Glutamatergic neuron (in vitro differentiated cells): ENCODE measurements at places on chromosomes 2 and 18. TPM values are rescaled to one million over a fixed set of nuclear protein-coding genes. Genes with fewer than 3 reads are reported as not detected.
A peak's percentile ranks its signal among the peaks of the same experiment; 100 is the strongest.

Gene UGT1A3
- total RNA-seq = not detected

Gene SMAD2
- 134 TPM for total RNA-seq

Gene DSG1
- not detected for total RNA-seq

Gene SERPINB5
- not detected for total RNA-seq

Gene STARD6
- not detected for total RNA-seq

Gene GALNT13
- 5.5 TPM for total RNA-seq

GRCh38 chr2:30786923-30787685 is 20.1 kb downstream of the CAPN13 start:
- H3K4me3 ChIP-seq = no peak overlapping the region
- no peaks in the 10 kb centered on the region for H3K36me3 ChIP-seq
- H3K27me3 ChIP-seq = peaks cover 3% of the 10 kb centered on the region
- no peaks in the 10 kb centered on the region for H3K4me1 ChIP-seq
- no peak for DNase-seq

DNA sequence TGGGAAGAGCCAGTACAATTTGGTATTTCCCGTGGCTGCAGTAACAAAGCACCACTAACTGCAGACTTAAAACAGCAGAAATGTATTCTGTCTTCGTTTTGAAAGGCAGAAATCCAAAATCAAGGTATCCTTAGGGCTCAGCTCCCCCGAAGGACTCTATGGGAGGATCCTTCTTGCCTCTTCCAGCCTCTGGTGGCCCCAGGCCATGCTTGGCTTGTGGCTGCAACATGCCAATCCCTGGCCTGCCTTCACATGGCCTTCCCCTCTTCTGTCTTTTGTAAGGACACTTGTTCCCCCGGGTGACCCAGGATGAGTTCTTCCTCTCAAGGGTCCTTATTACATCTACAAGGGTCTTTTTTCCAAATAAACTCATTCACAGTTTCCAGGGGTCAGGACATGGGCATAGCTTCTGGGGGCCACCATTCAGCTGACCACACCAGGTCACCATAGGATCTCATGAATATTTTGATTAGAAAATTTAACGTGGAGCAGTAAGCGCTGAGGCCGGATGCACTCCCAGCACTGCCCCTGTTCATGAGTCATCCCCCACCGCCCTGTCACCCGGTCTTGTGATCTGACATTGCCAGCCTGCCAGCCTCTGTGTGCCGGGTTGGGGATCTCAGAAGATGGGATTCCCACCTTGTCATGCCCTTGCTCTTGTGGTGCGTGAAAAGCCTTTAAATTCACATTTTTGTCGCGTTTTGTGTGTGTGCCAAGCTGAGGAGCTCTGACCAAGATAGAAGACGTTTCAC is 61.2 kb upstream of the B3GNT7 start:
- peaks cover 7% of the 10 kb centered on the region for H3K36me3 ChIP-seq
- H3K4me3 ChIP-seq = no peak overlapping the region
- H3K4me1 ChIP-seq = peaks cover 6% of the 10 kb centered on the region
- peak overlapping the region; percentile 12 for H3K27ac ChIP-seq

GRCh38 chr18:3279201-3280185 is 17.6 kb downstream of the MYL12B start:
- H3K36me3 ChIP-seq = no peaks in the 10 kb centered on the region
- no peak overlapping the region for H3K4me3 ChIP-seq
- H3K27ac ChIP-seq = no peak overlapping the region
- no peaks in the 10 kb centered on the region for H3K4me1 ChIP-seq
- DNase-seq = no peak

- no peak overlapping the region for H3K27ac ChIP-seq
- H3K4me1 ChIP-seq = peaks cover 17% of the 10 kb centered on the region
- H3K4me3 ChIP-seq = no peak overlapping the region
- no peak for DNase-seq
Measured at GRCh38 chr2:182942756-182943155, 76.3 kb upstream of the FRZB start.

GRCh38 chr2:10124538-10125045 is 2.1 kb downstream of the RRM2 start:
- peaks cover 10% of the 10 kb centered on the region for H3K4me1 ChIP-seq
- H3K4me3 ChIP-seq = no peak overlapping the region
- no peak overlapping the region for H3K27ac ChIP-seq
- DNase-seq = no peak
- H3K27me3 ChIP-seq = peaks cover 3% of the 10 kb centered on the region

GRCh38 chr2:163709270-163709669 is 26.5 kb downstream of the FIGN start:
- no peak for DNase-seq
- H3K36me3 ChIP-seq = no peaks in the 10 kb centered on the region
- H3K27ac ChIP-seq = no peak overlapping the region
- H3K27me3 ChIP-seq = no peaks in the 10 kb centered on the region
- peaks cover 10% of the 10 kb centered on the region for H3K4me1 ChIP-seq

DNA sequence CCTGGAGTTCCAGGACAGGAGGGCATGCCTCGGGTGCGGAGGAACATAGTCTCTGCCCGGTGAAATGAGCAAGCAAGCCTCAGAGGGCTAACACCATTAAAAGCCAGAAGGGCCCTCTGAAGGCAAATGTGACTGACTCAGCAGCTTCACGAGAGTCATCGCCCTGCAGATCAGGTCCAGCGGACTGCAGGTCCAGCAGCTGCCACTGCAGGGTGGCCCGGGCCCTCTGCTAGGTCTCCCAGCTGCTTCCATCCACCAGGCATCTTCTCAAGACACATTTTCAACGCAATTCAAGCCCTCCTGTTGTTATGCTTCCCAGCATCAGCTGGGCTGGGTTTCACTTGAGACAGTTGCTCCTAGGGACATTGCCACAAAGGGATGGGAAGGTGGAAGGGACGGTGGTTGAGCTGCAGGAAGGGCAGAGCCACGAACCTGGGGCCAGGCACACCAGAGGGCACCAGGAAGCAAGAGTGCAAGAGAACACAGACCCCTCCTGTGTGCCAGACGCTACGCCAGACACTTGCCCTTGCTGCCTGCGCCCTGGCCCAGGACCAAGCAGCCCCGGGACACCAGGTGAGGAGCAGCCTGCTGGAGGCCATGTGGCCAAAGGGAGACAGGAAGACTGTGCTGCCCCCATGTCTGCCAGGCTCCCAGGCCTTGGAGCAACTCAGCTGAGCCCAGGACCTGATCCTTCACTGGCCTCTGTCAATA is 173.0 kb downstream of the HDAC4 start:
- H3K36me3 ChIP-seq = no peaks in the 10 kb centered on the region
- no peak for DNase-seq
- peaks cover 16% of the 10 kb centered on the region for H3K27me3 ChIP-seq
- H3K27ac ChIP-seq = peak overlapping the region; percentile 42
- peaks cover 59% of the 10 kb centered on the region for H3K4me1 ChIP-seq

GRCh38 chr2:26346454-26347053 is at the start of gene ADGRF3:
Gene ADGRF3 (minus strand): TSS chr2:26346789. CDS start chr2:26346234, 555 bp downstream.
- peak within 1 kb of the TSS; percentile 98 for H3K4me3 ChIP-seq
- peak within 1 kb of the TSS; percentile 99 for H3K27ac ChIP-seq
- peaks cover 6% of the 10 kb centered on the region for H3K27me3 ChIP-seq
- no peaks in the 10 kb centered on the region for H3K36me3 ChIP-seq

DNA sequence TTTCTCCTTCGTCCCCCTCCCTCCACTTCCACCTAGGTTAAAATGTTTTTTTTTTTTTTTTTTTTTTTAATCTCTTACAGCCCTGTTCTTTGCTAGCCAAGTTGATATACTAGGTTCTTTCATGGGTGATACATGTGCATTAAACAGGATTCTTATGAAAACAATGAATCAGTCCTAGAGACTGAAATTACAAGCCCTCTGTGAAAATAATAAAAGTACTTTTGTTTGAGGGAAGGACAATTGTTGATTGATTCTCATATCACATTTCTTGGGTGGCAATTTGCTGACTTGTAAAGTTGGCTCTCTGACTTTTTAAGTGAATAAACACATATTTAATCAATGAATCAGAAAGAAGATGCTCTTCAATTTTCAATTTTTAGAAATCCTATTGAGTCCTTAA is 639.9 kb downstream of the LRP1B start:
- H3K27ac ChIP-seq = no peak overlapping the region
- peaks cover 2% of the 10 kb centered on the region for H3K27me3 ChIP-seq
- no peaks in the 10 kb centered on the region for H3K36me3 ChIP-seq
- no peak for DNase-seq

DNA sequence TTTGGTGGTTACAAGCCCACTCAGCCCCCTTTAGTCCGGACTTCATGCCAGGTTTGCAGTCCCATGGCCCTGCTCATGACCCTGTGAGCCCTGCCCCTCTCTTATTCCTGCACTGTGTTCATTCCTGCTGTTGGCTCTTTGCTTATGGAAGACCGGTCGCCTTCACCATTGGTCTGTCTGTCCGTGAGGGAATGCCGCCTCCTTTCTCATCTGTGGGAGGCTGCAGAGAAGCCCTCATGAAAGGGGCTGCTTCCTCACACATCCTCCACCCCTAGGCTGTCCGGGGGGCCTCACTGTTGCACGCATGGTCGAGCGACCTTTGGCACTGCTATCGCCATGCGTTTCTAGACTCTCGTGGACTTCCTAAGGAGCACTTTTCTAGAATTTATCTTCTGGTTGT is 16.3 kb downstream of the SH3RF3 start:
- peaks cover 2% of the 10 kb centered on the region for H3K27me3 ChIP-seq
- H3K4me3 ChIP-seq = no peak overlapping the region
- H3K27ac ChIP-seq = no peak overlapping the region
- H3K36me3 ChIP-seq = no peaks in the 10 kb centered on the region

GRCh38 chr2:5898667-5899066 is 206.5 kb downstream of the SOX11 start:
- no peaks in the 10 kb centered on the region for H3K36me3 ChIP-seq
- no peaks in the 10 kb centered on the region for H3K27me3 ChIP-seq
- peaks cover 10% of the 10 kb centered on the region for H3K4me1 ChIP-seq
- DNase-seq = no peak
- no peak overlapping the region for H3K4me3 ChIP-seq

DNA sequence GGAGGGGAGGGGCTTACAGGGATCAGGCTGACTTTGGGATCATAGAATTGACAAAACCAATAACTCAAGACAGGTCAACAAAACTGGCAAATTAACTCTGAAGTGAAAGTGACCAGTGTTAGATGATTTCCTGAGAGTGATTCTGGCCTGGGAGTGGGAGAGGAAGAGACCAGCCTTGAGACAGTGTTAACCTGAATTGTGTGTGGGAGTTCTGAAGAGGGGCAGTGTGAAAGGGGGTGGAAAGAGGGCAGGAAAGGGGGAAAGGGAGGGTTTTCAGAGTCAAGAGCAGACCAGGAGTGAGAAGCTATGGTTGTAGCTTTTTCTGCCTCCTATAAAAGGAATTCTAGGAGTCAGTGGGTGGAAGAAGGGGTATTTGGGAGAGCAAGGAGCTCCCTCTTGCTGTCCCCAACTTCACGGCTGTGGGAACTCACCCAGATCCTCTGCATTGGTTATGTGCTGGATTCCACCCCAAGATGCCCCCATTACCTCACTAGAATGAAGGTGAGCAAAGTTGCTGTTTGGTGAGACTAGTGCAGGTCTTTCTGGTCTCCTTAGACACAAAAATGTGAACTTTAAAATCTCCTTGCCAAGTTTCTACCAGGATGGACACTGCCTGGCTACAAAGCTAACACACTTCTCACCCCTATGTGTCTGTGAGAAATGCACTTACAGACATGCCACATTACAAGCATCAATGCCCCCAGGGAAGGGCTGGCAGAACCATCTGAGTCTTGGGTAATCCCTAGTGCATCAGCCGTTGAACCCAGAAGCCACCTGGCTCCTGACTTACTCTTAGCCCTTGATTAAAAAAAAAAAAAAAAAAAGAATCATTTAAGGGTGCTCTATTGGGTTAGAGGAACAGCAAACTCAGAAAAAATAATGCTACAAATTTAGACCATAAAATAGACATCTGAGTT is 61.6 kb downstream of the BMP10 start:
- H3K27ac ChIP-seq = no peak overlapping the region
- peaks cover 8% of the 10 kb centered on the region for H3K4me1 ChIP-seq
- peaks cover 4% of the 10 kb centered on the region for H3K36me3 ChIP-seq
- H3K27me3 ChIP-seq = peaks cover 2% of the 10 kb centered on the region
- no peak for DNase-seq

GRCh38 chr2:120398051-120398995 is 52.4 kb downstream of the INHBB start:
- no peak overlapping the region for H3K4me3 ChIP-seq
- H3K4me1 ChIP-seq = peaks cover 6% of the 10 kb centered on the region
- H3K36me3 ChIP-seq = no peaks in the 10 kb centered on the region
- H3K27ac ChIP-seq = no peak overlapping the region
- peaks cover 11% of the 10 kb centered on the region for H3K27me3 ChIP-seq
- DNase-seq = no peak

DNA sequence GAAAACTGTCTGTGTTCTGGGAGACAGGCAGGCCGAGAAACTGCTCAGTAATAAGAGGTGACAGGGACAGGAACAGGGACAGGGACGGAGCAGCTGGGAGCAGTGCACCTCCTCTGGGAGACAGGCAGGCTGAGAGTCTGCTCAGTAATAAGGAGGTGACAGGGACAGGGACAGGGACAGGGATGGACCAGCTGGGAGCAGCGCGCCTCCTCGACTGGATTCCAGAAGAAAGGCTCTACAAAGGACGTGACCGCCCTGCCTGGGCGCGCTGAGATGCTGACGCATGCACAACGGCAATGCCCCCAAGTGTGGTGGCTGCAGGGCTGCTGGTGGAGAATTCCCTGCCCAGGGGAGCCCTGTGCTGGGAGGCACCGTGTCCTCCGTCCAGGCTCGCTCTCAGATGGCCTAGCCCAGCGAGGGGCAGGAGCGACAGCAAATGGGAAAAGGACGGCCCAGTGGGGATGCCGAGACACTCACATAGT is 44.2 kb upstream of the PXDN start:
- peaks cover 33% of the 10 kb centered on the region for H3K4me1 ChIP-seq
- DNase-seq = peak; percentile 56
- H3K4me3 ChIP-seq = peak overlapping the region; percentile 46
- H3K36me3 ChIP-seq = no peaks in the 10 kb centered on the region
- H3K27me3 ChIP-seq = peaks cover 6% of the 10 kb centered on the region

DNA sequence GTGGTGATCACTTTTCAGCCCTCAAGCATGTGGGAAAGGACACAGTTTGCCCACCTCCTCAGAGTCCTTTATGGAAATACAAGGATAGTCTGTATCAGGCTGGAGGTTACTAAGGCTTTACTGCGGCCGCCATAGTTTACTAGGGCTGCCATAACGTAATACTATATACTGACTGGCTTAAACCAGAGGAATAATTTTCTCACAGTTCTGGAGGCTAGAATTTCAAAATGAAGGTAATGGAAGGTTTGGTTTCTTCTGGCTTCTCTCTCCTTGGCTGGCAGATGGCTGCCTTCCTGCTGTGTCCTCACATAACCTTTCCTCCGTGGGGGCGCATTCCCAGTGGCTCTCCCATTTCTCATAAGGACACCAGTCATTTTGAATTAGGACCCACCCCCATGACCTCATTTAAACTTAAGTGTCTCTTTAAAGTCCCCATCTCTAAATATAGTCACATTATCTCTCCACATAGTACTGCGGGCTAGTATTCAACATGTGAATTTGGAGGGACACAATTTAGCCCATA is 12.5 kb upstream of the ATIC start:
- H3K27me3 ChIP-seq = no peaks in the 10 kb centered on the region
- H3K4me3 ChIP-seq = no peak overlapping the region
- H3K27ac ChIP-seq = peak overlapping the region; percentile 85
- DNase-seq = no peak
- peaks cover 4% of the 10 kb centered on the region for H3K36me3 ChIP-seq
- peaks cover 3% of the 10 kb centered on the region for H3K4me1 ChIP-seq
